ENCODE measurements at places on chromosomes 12 and 14. TPM values are rescaled to one million over a fixed set of nuclear protein-coding genes. Genes with fewer than 3 reads are reported as not detected.

DNA sequence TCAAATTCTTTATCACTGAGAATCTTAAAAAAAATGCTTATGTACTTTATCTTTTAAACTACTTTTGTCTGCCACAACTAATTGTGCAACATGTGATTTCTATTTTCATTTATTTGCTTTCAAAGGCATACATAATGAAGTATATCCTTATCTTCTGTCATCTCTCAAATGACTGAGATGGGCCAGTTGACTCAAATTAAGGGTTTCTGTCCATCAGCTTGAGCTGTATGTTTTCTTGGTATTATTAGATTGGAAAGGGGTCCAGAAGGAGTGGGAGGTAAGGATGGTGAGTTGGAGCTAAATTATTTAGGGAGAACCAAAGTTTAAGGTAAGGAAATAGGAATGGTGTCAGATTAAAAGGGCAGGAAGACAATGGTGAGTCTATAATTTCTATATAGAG is 408.4 kb upstream of the SEL1L start:
- no peak for DNase-seq

DNA sequence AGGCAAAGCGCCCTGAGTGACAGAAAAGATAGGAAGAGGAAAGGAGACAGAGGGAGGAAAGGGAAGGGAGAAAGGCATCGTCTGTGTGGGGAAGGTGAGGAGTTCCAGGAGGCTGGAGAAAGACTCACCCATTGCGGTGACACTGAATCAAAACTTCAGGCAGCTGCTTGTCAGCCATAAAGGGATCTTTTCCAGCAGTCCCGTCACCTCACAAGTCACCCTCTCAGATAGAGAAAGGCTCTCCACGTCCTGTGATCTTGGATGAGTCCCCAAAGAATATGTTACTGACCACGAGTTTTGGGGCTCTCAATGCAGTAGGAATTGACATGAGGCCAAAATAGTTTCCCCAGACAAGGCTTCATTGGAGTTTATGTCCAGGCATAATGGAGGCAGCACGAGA is 9.8 kb upstream of the GMFB start:
- no peak for DNase-seq

DNA sequence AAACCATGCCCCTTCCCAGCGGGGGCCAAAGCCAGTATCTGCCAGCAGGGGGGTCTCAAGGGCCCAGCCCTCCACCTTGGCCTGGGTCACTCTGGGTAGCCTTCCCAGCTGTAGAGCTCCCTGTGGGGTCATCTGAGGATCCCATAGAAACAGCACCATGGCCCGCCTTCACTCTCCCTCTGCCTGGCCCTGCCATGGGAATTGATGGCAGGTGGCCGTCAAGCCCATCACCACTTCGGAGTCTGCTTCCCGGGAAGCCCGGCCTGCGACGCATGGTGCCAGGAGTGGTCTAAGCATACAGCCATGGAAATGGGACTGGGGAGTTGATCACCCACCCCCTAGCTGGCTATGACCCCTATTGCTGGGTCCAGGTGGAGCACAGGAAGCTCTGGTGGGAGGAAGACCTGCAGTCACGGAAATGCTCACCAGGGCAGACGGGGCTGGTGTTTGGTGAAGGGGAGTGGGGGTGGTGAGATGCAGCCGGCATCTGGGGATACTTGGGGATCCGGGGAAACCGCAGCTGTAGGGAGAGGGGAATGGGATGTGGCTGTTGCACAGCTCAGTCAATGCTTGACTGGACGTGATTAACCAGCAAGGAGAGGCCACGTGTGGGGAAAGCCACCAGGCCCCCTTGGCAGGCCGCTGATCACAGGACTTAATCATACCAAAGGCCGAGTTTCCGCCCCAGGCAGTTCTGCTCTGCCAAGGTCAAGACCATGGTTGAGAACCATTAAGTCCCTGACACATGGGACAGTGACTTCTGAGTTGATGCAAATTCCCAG is 52.2 kb upstream of the DIO3 start:
- DNase-seq, result no peak

GRCh38 chr12:24467226-24467625 is 481.7 kb downstream of the BCAT1 start:
- DNase-seq, result no peak

SPX gene
- 1.5 TPM for total RNA-seq

FOXN4 gene
- 0.45 TPM for total RNA-seq

CCDC38 gene
- not detected for total RNA-seq

- no peak for DNase-seq
Measured at GRCh38 chr14:69648480-69649451, 37.4 kb downstream of the SUSD6 start.

GRCh38 chr12:53940443-53941014 is 1.9 kb downstream of the HOXC13 start:
- DNase-seq, result no peak

ABCC9 gene
- total RNA-seq, result 12.6 TPM

- DNase-seq, result no peak
Measured at GRCh38 chr14:61406198-61406597, 84.8 kb downstream of the PRKCH start.

- DNase-seq, result peak; percentile 40
Measured at GRCh38 chr12:105773471-105773870, 365.3 kb downstream of the NUAK1 start.

COX8C gene
- total RNA-seq, result not detected

GPR137C gene
- 41.9 TPM for total RNA-seq

DNA sequence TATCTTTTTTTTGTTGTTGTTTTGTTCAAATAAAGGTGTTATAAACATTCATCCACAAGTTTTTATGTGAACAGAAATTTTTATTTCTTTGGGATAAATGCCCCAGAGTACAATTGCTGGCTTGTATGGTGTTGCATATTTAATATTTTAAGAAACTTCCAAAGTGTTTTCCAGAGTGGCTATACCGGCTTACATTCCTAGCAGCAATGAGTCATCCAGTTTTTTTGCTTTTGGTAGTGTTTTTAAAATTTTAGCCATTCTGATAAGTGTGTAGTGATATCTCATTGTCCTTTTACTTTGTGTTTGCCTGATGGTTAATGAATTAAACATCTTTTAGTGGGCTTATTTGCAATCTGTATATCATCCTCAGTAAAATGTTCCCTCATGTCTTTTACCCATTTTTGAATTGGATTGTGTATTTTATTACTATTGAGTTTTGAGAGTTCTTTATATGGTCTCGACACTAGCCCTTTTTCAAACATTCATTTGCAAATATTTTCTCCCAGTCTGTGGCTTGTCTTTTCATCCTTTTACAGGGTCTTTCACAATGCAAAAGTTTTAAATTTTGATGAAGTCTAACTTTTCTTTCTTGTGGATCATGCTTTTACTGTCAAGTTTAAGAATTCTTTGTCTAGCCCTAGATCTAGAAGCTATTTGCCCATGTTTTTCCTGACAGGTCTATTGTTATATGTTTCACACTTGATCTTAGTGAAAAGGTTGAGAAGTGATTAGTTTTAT is 29.5 kb downstream of the PPP4R4 start:
- DNase-seq, result no peak

NPFF gene
- total RNA-seq, result not detected

DNA sequence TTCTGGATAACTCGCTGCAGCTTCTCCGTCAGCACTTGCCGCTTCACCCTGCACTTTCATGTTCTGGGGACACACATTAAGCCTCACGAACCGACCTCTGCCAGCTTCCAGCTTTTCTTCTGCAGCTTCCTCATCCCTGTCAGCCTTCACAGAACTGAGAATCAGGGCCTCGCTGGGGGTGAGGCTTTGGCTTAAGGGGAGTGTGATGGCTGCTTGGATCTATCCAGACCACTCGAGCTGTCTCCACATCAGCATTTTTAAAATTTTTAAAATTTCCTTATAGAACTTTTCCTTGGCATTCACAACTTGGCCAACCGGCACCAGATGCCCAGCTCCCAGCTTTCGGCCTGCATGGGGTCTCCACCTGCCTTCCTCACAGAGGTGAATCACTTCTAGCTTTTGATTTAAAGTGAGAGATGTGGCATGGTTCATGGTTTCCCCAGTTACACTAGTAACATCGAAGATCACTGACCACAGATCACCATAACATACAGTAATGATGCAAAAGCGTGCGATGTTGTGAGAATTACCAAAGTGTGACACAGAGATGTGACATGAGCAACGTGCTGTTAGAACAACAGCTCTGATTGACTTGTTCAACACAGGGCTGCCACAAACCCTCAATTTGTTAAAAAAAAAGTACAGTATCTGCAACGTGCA is 139.1 kb upstream of the C14orf180 start:
- DNase-seq, result no peak
